ENCODE measurements at places on chromosomes 5 and 9. TPM values are rescaled to one million over a fixed set of nuclear protein-coding genes. Genes with fewer than 3 reads are reported as not detected.

Gene PCDHB6
- 0.13 TPM for total RNA-seq

Gene C5orf58
- total RNA-seq = not detected

Gene MVB12B
- total RNA-seq = 16.3 TPM

Gene MIGA2
- 20.2 TPM for total RNA-seq

Gene ATP10B
- total RNA-seq = under 0.01 TPM

Gene KCNV2
- not detected for total RNA-seq

Gene OR1L1
- total RNA-seq = not detected

Gene FSTL4
- 0.25 TPM for total RNA-seq

Gene HAPLN1
- total RNA-seq = not detected

Gene LCNL1
- total RNA-seq = not detected

DNA sequence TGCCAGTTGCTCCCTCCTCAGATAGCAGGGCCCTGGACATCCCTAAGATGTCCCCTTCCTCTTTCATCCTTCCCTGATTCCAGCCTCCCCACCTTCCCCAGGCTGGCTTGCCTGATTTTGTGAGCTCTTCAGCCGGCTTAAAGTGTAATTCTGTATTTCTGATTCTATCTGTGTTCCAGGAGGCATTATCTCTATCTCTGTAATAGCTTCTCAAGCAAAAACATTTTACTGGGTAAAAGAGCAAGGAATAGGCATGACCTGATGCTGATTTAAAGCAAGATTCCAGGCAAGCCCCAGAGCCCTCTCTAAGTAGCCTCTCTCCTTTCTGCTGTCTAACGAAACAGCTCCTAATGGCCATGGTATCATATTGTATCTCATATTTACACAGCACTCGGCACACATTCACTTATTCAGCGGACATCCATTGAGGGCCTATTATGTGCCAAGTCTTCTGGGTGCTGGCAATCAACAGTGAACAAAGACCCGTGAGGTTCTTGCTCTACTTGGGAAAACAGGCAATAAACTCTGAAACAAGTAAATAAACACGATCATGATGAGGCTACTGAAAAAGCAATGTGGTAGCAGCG lies 100.9 kb upstream of the MSX2 start:
- DNase-seq = no peak

- DNase-seq = peak; percentile 45
Measured at GRCh38 chr9:130893341-130894101, 3.1 kb downstream of the QRFP start.

DNA sequence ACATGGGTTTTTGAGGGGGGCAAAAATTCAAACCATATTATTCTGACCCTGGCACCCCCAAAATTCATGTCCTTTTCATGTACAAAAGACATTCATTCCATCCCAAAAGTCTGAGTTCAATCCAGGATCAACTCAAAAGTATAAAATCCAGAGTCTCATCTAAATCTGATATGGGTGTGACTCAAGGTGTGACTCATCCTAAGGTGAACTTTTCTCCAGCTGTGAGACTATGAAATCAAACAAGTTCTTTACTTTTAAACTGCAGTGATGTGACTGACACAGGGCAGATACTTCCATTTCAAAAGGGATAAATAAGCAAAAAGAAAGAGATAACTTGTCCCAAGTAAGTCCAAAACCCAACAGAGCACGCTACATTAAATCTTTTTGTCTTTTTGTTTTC lies 20.6 kb upstream of the CYLC2 start:
- DNase-seq = no peak

DNA sequence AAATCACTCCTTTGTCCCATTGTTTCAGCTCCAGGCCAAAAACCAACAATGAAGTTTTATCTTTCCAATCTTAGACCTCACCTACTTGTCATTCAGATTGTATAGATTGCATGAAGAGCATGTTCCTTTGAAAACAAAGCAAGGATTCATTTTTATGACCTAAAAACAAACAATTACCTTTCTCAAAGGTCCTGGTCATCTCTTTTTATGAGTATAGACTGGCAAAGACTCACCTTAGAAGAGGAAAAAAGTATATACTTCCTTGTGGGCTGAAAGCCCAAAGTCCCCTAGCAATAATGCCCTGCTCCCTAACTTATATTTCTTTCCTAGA lies 28.4 kb upstream of the TLE1 start:
- DNase-seq = no peak

DNA sequence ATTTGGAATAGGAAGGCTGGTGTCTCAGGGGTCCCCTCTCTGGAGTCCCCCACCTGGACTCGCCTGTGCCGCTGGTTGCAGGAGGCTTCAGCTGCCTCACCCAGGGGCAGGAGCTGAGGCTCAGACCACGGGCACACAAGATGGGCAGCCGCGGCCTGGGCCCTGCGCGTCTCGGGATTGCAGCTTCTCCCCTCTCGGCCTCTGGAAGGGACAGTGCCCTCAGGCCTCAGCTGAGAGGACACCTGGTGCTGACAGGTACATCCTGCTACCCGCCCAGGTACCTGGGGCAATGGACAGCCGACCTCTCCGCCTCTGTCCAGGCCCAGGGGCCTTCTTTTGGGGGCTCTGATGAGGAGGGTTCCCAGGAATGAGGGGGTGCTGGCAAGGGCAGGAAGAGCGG lies 38.3 kb downstream of the UNC5A start:
- no peak for DNase-seq

DNA sequence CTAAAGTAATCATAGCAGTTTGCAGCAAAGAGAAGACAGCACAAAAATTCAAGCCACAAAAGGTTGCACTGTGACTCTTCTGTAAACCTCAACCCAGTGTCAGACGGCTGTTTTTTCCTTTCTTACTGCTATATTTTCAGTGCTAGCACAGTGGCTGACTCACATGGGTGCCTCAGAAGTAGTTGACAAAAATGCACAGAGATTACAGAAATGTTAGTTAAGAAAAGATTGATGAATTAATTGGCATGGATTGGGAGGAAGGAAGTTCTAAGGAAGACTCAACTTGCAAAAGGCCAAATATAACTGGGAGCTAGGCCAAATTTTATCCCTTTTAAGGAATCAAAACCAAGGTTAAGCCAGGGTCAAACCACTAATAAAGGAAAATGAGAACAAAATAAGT lies 43.7 kb upstream of the ITGA1 start:
- DNase-seq = peak; percentile 78

GRCh38 chr5:9439531-9440292 lies 106.2 kb downstream of the SEMA5A start:
- DNase-seq = no peak

- no peak for DNase-seq
Measured at GRCh38 chr9:17481565-17481964, 97.3 kb upstream of the SH3GL2 start.

- DNase-seq = no peak
Measured at GRCh38 chr5:175264406-175264805, 179.6 kb downstream of the DRD1 start.

DNA sequence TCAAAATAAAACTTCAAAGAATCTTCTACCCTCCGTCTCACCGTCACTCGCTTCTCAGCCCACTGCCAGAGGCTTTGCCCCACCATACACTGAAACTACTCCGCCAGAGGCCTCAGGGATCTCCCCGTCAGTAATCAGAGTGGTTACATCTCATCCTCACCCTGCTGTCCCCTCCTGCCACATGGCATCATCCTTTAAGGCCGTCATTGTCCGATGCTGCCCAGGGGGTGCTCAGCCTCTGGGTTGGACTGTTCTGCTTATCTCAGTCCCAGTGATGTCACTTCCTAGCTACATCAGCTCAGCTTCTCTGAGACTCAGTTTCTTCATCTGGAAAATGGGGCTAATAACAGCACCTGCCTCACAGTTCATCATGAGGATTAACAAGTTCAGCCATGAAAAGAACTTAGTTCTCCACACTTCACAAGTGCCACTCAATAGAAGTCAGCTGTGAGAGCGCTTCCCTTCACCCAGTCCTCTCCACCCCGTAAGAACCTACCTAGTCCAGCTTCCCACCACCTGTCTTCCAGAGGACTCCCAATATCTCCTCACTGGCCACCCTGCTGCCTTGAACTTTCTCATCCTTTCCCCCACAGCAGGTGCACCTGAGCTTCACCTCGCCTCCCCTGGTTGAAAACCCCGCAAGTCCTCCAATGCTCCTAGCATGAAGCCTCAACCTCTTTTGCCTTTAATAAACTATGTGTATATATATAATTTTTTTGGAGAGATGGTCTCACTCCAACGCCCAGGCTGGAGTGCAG lies 2.8 kb upstream of the IL3 start:
- no peak for DNase-seq

- DNase-seq = no peak
Measured at GRCh38 chr5:139696894-139697658, 48.9 kb downstream of the CXXC5 start.

DNA sequence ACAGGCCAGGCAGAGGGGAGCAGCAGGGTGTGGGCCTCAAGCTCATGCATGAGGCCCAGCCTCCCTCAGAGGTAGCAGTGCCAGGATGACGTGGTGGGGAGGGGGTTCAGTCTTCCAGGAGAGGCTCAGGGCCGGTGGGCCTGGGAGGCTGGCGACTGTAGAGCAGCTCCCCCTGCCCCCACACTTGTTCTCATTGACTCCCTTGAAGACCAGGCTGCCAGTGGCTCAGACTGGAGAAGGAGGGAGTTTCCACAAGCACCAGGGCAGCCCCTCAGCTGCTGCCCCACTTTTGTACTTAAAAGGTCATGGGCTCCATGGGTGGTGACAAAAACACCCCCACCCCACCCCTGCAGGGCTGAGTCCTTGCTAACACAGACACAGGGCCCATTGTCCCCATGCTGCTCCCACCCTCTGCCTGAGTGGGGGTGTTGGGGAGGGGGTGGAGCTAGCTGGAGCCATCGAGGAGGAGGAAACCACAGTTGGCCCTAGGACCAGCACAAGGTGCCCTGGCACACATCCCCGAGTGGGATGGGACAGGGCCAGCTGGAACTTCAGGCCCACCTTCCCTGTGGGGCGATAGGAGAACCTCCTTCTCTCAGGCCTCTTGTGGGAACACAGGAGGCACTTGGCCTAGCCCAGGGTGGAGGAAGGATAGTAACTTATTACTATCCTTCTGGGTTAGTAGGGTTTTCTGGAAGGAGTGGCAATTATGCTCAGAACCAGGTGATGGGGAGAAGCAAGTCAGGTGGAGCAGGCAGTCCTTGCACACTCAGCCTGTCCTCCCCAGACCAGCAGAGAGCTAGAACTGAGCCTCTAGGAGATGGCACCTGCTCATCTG lies 10.7 kb downstream of the PDLIM4 start:
- DNase-seq = no peak

All from dermis microvascular lymphatic vessel endothelial cell (primary cell).